ENCODE measurements at places on chromosomes 5 and 9.

- no peak for DNase-seq
These were observed 24.2 kb downstream of the STC2 start for GRCh38 chr5:173303878-173304590.

- no peak for DNase-seq
These were observed 307.3 kb downstream of the FBXL17 start for GRCh38 chr5:108074626-108075025.

DNA sequence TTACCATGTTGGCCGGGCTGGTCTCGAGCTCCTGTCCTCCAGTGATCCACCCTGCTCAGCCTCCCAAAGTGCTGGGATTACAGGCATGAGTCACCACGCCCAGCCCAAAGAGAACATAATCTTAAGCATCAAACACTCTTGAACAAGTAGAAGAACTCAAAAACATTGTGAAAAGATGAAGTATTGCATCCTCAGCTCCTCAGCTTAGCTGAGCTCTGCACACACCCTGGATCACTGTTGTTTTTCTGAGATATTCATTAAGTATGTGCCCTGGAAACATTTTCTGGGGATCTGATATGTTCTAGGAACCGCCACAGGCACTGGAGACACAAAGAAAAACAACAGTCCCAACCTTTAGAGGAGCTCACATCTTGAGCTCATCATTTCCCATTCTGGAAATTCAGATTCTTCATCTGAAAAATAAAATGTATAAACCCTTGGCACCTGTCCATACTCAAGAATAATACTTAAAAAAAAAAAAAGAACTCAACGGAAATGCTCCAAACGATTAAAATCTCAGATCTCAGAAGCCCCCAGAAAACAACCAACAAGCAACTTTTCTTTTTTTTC lies 62.2 kb upstream of the ZNF462 start:
- DNase-seq: no peak

DNA sequence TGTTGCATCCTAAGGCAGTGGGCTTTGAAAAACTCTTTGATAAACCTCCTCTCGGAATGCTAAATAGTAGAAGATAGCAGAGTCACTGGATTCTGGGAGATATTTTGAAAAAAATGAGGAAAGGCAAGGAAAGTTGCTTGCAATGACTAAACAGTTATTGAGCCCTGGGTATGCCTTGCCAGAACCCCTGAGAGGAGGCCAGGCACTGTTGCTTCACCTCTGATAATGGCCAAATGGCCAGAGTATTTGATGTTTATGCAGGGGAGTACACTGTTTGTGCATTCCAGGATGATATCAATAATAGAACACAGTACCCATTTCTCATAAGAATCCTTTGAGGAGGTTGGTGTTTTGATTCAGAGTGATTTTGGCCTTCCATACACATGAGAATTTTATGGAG lies 935.1 kb upstream of the WWC1 start:
- no peak for DNase-seq

GRCh38 chr5:157487358-157487757 lies 27.3 kb downstream of the NIPAL4 start:
- no peak for DNase-seq

GRCh38 chr5:93748875-93749397 lies 7.5 kb upstream of the POU5F2 start:
- DNase-seq: no peak

GRCh38 chr9:134365791-134366222 lies 39.6 kb downstream of the RXRA start:
- DNase-seq: no peak

DNA sequence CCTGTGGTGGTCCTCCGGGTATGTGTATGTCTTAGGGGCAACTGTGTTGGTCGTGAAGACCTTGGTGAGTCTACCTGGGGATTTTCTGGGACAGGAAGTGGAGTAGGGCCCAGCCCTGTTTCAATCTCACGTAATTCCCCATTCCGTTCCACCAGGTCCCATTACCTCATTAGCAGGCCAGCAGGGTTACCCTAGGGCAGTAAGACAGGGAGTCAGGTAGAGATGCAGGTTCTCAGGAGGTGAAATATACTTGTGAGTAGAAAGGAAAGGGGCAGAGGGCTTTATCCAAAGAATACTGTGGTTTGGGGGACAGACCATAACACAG lies 56.5 kb downstream of the MACROH2A1 start:
- no peak for DNase-seq

DNA sequence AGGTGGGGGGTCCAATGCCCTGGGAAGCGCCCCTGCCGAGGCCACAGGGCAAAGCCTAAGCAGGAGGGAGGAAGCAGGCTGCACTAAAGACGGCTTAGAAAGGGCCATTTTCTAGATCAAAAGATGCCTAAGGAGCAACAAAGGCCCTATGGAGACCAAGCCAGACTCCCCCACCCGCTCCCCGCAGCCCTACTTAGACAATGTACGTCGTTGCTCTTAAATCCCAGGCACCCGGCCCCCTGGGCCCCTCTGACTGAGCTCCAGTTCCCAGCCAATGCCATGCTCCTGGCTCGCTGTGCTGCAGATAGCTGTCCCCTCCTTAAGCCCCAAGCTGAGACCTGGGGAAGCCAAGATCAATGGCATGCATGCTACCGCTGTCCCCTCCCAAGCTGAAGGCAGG lies 10.3 kb downstream of the IPPK start:
- no peak for DNase-seq

DNA sequence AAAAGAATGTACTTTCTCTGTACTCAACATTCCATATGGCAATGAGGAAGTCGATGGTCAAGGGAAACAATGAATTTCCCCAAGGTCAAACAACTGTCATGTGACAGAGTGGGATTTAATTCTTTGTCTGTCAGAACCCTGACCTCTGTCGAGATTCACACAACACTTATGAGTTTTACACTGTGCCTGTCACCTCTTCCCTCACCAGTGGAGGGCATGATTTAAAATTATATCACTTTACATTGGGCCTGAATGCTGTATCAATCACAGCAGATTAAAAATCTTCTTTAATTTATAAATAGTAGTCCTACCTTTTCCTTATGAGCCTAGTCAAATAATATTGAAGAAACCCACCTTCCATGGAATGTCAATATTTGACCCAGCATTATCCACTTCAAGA lies 276.7 kb downstream of the CDH10 start:
- no peak for DNase-seq

GRCh38 chr5:170076211-170076610 lies 29.5 kb upstream of the FOXI1 start:
- no peak for DNase-seq

- no peak for DNase-seq
These were observed 45.6 kb upstream of the SMIM15 start for GRCh38 chr5:61207884-61208283.

DNA sequence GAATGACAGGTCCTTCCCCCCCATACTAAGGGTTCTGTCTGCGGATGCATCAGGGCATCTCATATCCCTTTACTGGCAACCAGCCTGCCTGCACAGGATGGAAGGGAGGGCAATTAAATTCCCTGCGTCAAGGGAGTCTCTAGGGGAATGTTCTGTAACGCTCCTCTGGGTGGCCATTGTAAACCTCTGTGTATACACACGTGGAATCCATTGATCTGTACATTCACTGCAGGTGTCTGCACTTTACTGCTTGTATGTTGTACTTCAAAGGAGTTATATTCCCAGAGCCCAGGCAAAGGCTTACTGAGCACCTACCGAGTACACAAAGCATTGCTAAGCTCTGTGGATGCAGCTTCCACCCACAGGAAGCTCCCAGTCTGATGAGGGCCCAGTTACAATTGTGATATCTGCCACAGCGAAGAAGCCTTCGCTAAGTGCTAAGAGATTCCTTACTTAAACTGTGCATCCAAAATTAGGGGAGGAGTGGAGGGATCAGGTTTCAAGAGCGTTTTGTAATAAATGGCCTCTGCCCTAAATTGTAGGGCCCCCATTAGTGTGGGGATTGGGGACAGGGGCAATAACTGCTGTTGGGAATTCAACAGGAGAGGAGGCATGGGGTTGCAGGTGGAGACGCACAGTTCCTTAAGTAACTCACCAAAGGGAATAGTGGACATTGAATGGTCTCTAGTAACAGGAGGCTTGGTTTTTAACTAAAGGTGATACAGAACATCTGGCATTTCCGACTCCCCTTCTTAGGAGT lies 1.5 kb upstream of the RETREG1 start:
- no peak for DNase-seq

DNA sequence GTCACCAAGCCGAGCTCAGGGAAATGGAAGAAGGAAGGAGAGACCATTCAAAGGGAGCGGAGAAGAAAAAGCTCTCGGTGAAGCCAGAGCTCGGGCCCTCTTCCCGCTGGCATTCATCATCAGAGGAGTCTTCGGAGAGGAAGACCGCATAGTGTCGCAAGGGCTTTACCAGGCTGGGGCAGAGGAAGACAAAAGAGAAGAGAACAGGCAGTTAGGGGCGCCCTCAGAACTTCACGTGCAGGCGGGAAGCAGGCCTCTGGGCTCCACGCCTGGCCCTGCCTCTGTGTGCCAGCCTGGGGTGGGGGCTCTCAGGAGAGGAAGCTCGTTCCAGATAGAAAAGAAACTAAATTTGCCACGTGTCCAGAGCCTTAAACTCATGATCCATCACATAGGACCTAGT lies 31.7 kb downstream of the CRB2 start:
- no peak for DNase-seq

DNA sequence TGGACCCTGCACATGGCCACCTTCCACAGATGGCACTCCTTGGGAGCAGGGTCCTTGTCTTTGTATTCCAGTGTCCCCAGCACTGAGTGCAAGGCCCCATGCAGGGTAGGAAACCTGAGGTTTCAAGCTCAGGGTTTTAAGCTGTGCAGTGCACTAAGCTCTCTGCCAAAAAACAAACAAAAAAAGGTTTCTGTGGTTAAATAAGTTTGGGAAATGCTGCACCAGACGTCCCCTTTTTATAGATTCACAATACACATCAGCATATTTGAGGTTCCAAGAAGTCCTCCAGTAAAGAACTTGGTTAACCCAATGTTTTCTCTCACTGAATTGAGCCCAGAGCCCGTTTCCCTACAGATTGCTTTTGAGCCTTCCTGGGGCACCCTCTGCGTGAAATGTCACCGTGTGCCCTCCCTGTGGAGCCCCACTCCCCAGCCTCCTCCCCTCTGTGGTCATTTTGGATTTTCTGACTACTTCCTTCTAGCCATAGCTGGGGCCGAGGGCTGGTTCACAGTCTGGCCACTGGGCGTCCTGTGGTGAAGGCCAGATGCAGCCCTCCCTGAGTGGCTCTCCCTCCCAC lies 17.1 kb downstream of the DELE1 start:
- DNase-seq: no peak

DNA sequence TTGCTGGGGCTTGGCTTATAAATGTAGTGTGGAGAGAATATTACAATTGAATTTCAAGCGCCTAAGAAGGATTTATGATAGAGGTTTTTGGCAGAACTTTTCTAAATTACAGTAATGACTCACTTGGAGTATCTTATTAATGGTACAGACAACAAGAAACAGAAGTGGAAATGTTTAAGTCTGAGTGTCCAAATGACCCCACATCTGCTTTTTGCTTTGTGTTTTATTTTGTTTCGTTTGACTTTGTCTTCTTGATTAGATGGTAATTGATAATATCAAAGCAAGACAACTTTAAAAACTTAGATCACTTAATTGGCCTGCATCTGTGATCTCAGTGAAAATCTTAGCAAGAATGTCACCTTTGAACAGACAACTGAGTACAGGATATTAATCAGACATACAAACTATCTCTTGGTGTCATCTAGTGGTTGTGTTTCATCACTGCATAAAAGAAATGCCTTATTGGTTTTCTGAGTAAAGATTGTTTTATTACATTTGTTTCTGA lies 577.4 kb downstream of the ISL1 start:
- DNase-seq: no peak

DNA sequence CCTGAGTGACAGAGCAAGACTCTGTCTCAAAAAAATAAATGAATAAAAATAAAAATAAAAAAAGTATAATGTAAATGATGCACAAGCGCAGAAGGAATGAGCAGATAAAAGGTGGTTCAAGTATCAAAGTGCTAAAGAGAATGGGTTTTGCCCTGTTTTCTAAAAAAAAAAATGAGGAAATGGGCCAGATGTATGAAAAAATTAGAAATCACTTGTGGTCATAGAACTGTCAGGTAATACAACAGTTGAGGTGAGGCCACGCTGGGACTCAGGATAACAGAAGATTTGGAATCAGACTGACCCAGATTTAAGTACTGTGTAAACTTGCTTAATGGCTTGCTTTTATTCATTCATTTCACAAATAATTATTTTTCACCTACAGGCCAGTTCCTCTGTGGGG lies 69.8 kb downstream of the MAPKAP1 start:
- no peak for DNase-seq

DNA sequence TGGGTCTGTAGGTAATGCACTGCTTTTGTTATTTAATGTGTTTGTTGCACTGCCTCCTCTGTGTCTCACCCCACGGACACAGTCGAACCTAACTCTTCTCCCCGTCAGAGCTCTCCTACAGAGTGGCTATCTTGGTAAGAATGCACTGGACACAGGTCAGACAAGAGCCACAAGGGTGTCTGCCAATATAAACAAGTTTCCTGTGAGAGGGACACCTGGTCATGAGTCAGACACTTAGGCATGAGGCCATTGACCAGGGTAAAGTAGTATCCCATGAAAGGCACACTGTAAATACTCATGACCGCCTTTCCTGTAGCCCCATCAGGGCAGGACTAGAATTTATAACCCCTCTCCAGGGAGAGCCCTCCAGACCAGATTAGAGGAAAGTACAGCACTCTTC lies 115.5 kb downstream of the SLC12A2 start:
- no peak for DNase-seq

- no peak for DNase-seq
These were observed 706.6 kb downstream of the EFNA5 start for GRCh38 chr5:106964132-106964531.

GRCh38 chr9:129211686-129212085 lies 33.6 kb upstream of the IER5L start:
- no peak for DNase-seq
